SIG-M5 (cell line): ENCODE measurements at places on chromosomes 12 and 14.

GRCh38 chr12:90120627-90121026 lies 412.0 kb upstream of the ATP2B1 start:
- no peak for DNase-seq

DNA sequence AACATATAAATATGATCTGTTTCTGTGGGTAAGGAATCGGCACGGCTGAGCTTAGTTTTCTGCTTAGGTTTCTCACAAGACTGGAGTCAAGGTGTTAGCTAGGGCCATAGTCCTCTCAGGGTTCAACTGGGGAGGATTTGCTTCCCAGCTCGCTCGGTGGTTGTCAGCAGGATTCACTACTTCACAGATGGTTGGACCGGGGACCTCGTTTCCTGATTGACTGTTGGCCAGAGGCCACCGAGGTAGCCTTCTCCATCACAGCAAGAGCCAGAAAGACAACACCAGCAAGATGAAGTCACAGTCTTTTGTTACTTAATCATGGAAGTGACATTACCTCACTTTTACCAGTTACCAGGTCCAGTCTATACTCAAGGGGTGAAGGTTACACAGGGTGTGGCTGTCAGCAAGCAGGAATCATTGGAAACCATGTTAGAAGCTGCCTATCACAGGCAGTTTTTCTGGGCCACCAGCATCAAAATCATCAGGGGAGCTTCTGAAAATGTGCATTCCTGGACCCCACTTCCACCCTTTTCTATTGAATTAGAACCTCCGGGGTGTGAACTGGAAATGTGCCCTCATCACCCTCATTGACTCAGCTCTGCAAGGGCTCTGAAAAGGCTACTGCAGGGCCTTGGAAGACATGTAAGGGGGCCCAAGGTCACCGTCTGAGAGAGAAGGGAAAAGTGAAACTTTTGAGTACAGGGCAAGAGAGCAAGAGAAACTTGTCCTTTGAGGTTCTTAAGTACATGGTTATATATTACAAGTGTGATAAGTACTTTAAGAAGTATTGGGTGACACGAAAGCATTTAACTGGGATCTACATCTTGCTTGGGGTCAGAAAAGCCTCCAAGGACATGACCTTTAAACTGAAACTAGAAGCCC lies 10.9 kb downstream of the COPS7A start:
- DNase-seq: no peak

DNA sequence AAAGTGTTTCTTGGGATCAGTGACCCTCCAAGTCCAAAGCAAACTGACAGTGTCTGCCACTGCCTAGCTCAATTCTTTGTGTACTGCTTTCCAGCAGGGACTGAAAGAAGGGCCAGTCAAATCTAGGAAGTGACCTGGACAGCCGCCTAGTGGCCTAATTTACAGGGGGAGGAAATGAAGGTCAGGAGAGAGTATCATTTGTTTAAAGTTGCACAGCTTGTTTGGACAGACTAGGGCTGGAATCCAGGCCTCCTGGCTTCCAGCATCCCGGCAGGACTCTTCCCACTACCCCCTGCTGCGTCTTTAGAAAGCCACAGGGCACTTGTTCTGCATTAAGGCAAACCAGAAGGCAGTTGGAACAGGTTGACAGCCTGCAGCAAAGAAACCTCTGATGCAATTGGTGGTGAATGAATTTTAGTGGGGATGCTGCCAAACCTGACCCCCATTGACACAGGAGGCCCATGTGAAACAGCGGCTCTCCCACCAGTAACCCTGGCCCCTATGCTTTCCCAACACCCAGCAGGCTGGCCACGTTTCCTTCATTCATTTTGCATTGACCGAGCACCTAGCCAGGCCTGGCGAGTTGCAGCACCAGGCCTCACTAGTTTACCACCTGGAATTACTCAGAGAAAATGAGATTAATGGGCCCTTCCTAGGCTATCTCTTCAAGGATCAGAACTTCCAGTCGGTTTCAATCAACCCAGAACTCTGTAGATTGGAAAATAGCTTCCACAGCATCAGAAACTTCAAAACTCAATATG lies 28.2 kb downstream of the GALNT16 start:
- no peak for DNase-seq

- no peak for DNase-seq
Measured at GRCh38 chr12:50924131-50924438, 28.3 kb upstream of the HIGD1C start.

DNA sequence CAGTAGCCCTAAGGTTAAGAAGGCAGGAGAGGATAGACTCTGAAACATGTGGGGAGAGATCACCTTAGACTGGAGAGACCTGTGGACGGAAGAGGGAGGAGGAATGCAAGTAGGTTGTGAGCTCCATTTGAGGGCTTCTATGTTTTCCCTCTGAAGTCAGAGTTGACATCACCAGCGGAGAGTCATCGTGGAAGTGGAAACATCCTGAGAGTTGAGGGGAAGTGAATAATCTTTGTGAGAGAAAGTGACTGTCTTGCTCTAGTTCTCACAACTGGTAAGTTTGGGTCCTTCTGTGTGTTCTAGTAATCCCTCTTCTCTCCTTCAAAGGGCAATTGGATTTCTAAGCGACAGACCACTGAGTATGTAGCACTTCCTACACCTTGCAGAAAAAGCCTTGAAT lies 103.6 kb upstream of the CCND2 start:
- no peak for DNase-seq

- no peak for DNase-seq
Measured at GRCh38 chr12:30437616-30438015, 258.1 kb downstream of the IPO8 start.

DNA sequence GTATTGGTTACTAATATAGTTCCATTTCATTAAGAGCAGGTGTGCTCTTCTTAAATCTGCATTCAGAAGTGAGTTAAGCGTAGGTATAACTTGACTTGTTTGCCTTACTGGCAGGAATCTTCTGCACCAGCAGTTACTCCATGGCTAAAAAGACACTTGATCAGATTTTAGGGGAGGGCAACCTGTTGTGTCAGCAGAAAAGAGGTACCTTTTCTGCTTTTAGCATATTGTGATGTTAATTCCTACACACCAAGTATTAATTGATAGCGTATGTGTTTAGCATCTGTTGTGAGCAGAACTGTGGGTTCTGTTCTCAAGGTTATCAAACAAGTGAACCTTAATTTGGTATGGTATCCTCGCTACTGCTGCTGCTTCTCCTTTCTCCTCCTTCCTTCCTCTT lies 38.3 kb downstream of the TTLL5 start:
- no peak for DNase-seq

DNA sequence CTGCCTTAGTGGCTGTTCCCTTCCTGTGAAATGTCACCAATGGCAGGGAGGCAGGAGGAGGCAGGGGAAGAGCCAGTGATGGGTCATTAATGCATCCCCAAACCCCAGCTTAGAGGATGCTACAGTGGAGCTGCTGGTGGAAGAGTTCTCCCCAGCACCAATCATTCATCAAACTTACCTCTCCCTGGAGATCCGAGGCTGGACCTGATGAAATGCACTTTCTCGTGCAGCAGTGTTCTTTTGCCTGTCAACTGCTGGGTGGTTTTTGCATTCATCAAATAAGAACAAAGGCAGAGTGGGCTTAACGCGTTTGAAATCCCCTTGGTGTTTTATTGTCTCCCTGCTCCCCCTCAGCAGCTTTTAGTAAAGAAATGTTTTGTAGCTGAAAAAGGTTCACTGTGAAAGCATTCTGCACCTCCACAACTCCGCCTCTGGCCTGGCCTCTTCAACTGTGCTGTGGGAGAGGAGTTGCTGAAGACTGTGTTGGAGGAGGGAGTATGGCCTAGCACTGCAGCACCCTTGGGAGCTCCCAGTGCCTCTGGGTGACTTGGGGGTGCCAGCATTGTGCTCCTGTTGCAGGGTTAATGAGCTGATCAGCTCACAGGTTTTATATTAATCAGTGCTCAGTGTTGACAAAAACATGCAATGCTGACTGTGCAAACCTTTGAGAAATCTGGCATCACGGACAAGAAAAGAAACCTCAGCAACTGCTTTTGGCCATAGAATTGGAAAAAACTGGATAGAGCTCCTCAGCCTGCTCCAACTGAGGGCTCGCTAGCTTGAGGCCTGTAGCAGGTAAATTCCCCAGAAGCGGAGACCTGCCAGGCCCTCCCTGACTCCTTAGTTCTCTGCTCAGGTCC lies 14.4 kb downstream of the TSPAN9 start:
- no peak for DNase-seq

- DNase-seq: no peak
Measured at GRCh38 chr14:20631880-20632389, 9.6 kb downstream of the OR6S1 start.

- no peak for DNase-seq
Measured at GRCh38 chr12:104407922-104408321, 48.8 kb upstream of the CHST11 start.

- no peak for DNase-seq
Measured at GRCh38 chr14:97120204-97120603, 323.0 kb downstream of the VRK1 start.

GRCh38 chr12:3797531-3798048 lies 44.7 kb upstream of the CRACR2A start:
- DNase-seq: no peak

DNA sequence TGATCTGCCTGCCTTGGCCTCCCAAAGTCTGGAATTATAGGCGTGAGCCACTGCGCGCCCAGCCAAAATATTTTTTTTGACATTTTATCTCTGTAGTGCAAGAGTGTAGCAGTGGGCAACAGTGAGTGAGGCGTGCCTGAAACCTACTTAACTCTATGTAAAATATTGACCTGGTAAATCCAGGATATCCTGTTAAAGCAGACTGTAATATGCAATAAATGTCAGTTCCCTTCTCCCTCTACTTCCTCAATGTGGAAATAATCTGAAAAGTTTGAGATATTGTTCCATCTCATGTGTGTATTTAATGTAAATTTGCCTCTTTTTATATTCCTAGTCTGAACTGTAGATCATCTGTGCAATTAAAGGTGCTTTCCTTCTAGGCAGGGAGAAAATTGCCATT lies 9.5 kb upstream of the CDK17 start:
- no peak for DNase-seq

- DNase-seq: no peak
Measured at GRCh38 chr12:46158501-46158900, 110.3 kb downstream of the SLC38A1 start.

GRCh38 chr14:77825895-77826519 lies 26.1 kb downstream of the ADCK1 start:
- no peak for DNase-seq

- DNase-seq: no peak
Measured at GRCh38 chr12:512933-513332, 53.2 kb downstream of the B4GALNT3 start.

GRCh38 chr12:64582862-64583261 lies 27.4 kb upstream of the RASSF3 start:
- no peak for DNase-seq

- no peak for DNase-seq
Measured at GRCh38 chr12:123741937-123742572, 20.0 kb upstream of the DNAH10 start.

DNA sequence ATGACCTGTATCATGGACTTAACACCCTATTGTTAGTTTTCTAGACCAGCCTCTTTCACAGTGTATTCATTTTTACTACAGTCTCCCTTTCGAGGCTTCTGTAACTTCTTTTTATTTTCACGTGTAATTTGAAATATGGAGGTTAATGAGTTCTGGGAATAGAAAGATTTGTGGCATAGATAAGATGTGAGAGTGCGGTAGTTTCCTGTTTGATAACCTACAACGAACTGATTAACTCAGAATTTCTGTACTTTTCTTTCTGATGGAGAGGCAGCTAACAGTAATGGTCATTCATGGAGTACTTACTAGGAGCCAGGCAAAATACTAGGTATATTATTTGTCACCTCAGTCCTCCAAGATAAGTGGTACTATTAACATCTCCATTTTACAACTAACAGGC lies 21.2 kb downstream of the POLR3B start:
- DNase-seq: no peak

DNA sequence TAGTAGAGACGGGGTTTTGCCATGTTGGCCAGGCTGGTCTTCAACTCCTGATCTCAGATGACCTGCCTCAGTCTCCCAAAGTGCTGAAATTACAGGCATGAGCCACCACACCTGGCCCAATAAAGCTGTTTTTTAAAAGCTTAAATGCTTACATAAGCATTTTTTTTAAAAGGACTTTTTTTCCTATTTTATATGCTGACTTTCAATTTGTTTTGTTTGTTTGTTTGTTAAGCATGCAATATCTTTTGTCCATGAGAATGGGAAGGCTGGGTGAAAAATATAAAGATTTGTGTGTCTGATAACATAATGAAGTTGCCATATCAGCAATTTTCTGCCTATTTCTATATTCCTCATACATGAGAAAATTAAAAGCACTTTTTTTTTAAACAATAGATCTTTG lies 17.0 kb upstream of the SLC2A13 start:
- no peak for DNase-seq

DNA sequence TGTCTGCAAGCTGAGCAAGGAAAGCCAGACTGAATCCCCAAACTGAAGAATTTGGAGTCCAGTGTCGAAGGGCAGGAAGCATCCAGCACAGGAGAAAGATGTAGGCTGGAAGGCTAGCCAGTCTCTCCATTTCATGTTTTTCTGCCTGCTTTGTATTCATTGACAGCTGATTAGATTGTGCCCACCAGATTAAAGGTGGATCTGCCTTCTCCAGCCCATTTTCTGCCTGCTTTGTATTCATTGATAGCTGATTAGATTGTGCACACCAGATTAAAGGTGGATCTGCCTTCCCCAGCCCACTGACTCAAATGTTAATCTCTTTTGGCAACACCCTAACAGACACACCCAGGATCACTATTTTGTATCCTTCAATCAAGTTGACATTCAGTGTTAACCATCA lies 85.3 kb downstream of the PLBD1 start:
- no peak for DNase-seq

- no peak for DNase-seq
Measured at GRCh38 chr12:123936956-123937706, 35.5 kb downstream of the CCDC92 start.

DNA sequence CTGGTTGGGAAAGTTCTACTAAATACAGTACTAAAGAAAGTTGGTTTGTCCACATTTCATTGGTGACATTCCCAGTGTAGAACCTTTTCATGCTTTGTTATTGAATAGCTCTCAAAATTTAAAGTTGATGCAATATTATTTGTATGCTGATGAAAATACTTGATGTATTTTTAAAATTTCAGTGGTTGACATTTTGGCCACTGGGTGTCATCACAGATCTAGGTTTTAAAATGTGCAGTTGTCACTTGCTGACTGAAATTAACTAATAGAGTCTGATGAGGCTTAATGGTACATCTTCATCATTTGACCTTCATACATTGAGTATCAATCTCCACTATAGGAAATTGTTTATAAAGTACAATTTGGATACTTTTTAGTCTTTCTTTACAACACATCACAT lies 37.1 kb downstream of the CMAS start:
- DNase-seq: no peak

- no peak for DNase-seq
Measured at GRCh38 chr12:104686196-104686595, 229.4 kb downstream of the CHST11 start.

DNA sequence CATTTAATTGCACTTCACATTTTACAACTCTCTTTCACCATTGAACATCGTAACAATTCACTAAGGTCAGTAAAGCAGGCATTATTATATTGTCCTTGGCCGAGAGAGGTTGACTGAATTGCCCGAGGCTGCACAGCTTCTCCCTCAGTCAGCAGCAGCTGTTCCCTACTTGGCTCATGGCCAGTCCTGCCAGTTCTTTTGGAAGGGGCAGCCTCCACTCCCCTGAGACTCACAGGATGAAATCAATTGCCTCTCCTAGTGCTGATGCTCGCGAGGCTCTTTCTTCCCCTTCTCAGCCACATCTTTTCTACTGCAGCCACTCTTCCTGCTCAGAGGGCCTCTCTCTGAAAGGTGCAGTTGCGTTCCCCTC lies 79.9 kb upstream of the KCNA1 start:
- DNase-seq: no peak
